OCI-LY7 (cell line): ENCODE measurements at places on chromosomes 6 and 20. TPM values are rescaled to one million over a fixed set of nuclear protein-coding genes. Genes with fewer than 3 reads are reported as not detected.

The HMGCLL1 gene
- not detected in 2 replicates for total RNA-seq

The ROS1 gene
- total RNA-seq: not detected in 2 replicates

The ISM1 gene
- total RNA-seq: not detected in 2 replicates

The IDH3B gene
- 123 and 142 TPM in 2 replicates for total RNA-seq

The PTPN1 gene
- 17.1 and 22.0 TPM in 2 replicates for total RNA-seq

The HLA-DOA gene
- total RNA-seq: 55.0 and 65.4 TPM in 2 replicates

The BMP6 gene
- total RNA-seq: 0.94 and 1.1 TPM in 2 replicates

The THBS2 gene
- total RNA-seq: not detected in 2 replicates

The BPIFB1 gene
- total RNA-seq: not detected in 2 replicates

The DSN1 gene
- 33.0 and 36.8 TPM in 2 replicates for total RNA-seq

The OR12D3 gene
- total RNA-seq: not detected in 2 replicates

The ACTL10 gene
- total RNA-seq: 5.1 and 5.6 TPM in 2 replicates

The HLA-DMA gene
- 140 TPM in 2 replicates for total RNA-seq

The PNLDC1 gene
- total RNA-seq: not detected in 2 replicates

The MEA1 gene
- total RNA-seq: 59.1 and 67.9 TPM in 2 replicates

The MAS1 gene
- total RNA-seq: not detected in 2 replicates

The WFDC12 gene
- total RNA-seq: not detected in 2 replicates

The OPN5 gene
- total RNA-seq: not detected in 2 replicates

The ANKRD6 gene
- total RNA-seq: 4.8 and 7.0 TPM in 2 replicates

The TGM3 gene
- not detected in 2 replicates for total RNA-seq

The REM1 gene
- total RNA-seq: not detected in 2 replicates

The MSH5 gene
- 218 and 258 TPM in 2 replicates for total RNA-seq
